ENCODE measurements at places on chromosomes 13 and 19. TPM values are rescaled to one million over a fixed set of nuclear protein-coding genes. Genes with fewer than 3 reads are reported as not detected.

Gene WDR87
- not detected for total RNA-seq

- no peak within 1 kb of the TSS for H3K27ac ChIP-seq
- H3K4me1 ChIP-seq, result peaks cover 4% of the 10 kb centered on the region
- no peak within 1 kb of the TSS for H3K4me3 ChIP-seq
Observed at GRCh38 chr19:16143399-16144215, at the start of gene HSH2D. Gene HSH2D, plus strand, starts transcription at chr19:16143685. Its CDS starts 5,066 bp downstream, at chr19:16148751.

DNA sequence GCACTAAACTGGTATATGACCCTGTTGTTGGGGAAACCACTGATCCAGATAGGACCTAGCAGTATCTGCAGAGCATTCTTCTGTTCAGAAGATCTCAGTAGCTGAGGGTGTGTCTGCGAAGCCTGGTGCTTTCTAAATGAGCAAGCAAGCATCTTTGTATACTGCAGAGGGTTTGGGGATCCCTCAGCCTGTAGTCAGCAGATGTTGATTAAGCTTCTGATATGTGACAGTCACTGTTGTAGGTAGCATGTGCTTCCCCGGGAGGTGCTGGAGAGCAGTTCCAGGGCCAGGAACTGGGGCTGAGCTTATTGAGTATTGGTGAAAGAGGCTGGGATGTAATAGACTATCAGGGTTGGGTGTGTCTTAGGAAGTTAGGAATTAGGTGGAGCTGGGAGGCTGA lies 1.5 kb downstream of the SCAF1 start:
- H3K27ac ChIP-seq, result no peak overlapping the region
- H3K27me3 ChIP-seq, result no peaks in the 10 kb centered on the region
- peaks cover 21% of the 10 kb centered on the region for H3K4me1 ChIP-seq
- no peak for DNase-seq

- no peak overlapping the region for H3K4me3 ChIP-seq
- no peak overlapping the region for H3K27ac ChIP-seq
- DNase-seq, result no peak
- H3K36me3 ChIP-seq, result no peaks in the 10 kb centered on the region
- no peaks in the 10 kb centered on the region for H3K4me1 ChIP-seq
Observed at GRCh38 chr19:42166316-42166715, 34.1 kb upstream of the POU2F2 start.

DNA sequence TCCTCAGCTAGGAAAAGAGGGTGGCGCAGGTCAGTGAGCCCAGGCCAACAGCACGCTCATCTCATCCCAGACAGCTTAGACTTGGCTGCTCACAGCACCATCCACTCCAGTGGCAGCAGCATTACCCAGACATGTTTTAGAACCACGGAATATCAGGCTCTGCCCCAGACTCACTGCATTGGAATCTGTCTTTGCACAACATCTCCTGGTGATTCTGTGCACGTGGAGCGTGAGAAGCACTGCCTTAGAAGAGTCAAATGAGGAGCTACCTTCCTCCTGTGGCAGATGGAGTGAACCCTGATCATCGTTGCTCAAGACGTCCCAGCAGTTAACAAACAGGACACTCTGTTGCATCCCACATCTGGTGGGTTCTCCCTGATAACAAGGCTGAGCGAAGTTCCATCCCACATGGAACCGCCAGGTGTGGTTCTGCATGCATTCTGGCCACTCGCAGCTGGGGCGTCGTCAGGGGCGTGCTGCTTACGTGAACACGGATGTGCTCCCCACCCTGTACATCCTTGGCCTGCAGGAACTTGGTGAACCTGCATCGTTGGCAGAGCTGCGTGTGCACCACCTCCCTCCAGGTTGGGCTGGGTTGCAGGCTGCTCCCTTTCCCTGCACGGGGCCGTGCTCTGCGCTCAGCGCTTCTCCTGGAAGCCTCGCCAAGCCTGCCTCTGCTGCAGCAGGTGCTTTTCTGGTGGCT lies 25.2 kb upstream of the ATP11A start:
- no peak for DNase-seq
- no peaks in the 10 kb centered on the region for H3K4me1 ChIP-seq
- H3K27me3 ChIP-seq, result no peaks in the 10 kb centered on the region
- H3K27ac ChIP-seq, result no peak overlapping the region
- H3K36me3 ChIP-seq, result no peaks in the 10 kb centered on the region
- H3K4me3 ChIP-seq, result no peak overlapping the region

- no peak for DNase-seq
- no peak overlapping the region for H3K4me3 ChIP-seq
- no peak overlapping the region for H3K27ac ChIP-seq
- peaks cover 21% of the 10 kb centered on the region for H3K36me3 ChIP-seq
- H3K27me3 ChIP-seq, result no peaks in the 10 kb centered on the region
Observed at GRCh38 chr19:15419413-15420025, 731 bp upstream of the AKAP8L start.

DNA sequence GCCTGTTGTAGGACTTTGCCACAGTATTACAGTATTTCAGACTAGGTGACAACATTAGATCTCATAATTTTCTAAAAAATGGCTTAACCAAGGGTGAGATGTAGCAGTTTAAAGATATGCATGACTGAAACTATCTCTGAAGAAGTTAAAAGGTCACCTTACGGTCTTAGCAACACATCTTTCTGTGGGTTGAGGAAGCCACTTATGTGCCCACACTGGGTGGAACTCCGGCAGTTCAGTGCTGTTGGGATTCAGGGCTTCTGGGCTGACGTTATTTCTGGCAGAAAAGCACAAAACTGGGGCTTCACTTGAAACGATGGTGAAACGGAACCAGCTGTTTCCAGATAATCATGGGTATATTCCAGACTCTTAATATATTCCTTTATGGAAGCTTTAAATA lies 697.3 kb downstream of the PCDH9 start:
- no peaks in the 10 kb centered on the region for H3K36me3 ChIP-seq
- no peaks in the 10 kb centered on the region for H3K4me1 ChIP-seq
- no peak overlapping the region for H3K4me3 ChIP-seq
- H3K27me3 ChIP-seq, result no peaks in the 10 kb centered on the region
- H3K27ac ChIP-seq, result no peak overlapping the region

Gene TNNI3
- total RNA-seq, result not detected

- H3K4me1 ChIP-seq, result no peaks in the 10 kb centered on the region
- DNase-seq, result no peak
- H3K4me3 ChIP-seq, result no peak overlapping the region
- no peaks in the 10 kb centered on the region for H3K36me3 ChIP-seq
Observed at GRCh38 chr19:35696835-35697234, 7.5 kb upstream of the ZBTB32 start.

DNA sequence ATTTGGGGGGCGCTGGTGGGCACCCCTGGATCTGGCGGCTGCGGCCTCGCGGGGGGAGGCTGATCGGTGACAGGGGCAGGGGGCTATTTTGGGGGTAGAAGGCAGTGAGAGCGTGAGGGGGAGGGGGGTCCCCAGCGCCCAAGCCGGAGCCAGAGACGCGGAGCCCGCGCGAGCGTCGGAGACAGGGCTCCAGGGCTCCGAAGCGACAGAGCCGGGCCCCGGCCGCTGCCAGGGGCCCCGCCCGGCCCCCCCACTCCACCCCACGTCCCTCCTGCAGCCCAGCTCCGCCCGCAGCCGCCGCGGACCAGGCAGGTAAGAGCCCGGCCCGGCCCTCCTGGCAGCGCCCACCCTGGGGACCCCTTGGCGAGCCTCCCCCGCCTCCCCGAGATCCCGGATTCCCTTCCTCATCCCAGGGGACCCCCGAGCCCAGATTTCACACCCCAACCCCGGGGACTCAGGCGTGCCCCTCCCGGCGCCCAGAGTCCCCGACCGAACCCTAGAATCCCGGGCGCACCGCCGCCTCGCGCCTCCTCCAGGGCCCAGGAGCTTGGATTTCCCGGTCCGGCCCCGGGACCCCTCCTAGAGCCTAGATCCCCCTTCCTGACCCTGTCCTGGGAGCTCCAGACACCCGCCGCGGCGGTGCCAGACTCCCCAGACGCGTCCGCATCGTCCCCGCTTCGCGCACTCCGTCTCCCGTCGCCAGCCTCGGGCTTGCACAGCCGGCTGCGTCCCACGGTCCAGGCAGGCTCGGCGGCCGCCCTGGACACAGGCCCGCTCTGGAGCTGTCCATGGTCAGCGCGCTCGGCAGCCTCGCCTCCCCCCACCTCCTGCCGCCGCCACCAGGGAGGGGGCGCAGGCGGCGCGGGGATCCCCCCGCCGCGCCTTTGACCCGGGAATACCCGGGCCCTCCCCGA lies at the start of gene PPFIA3:
PPFIA3 (plus strand) TSS at position 134 of the 914 bp plus-strand sequence. CDS start 8,330 bp downstream, outside the sequence.
- peak within 1 kb of the TSS; percentile 98 for H3K27ac ChIP-seq
- H3K36me3 ChIP-seq, result no peaks in the 10 kb centered on the region
- peak; percentile 78 for DNase-seq
